Daoy (cell line): ENCODE measurements at places on chromosomes 6 and 20.

- DNase-seq, result peak; percentile 25
These were observed 6.6 kb downstream of the SLC52A3 start for GRCh38 chr20:761418-762381.

- no peak for DNase-seq
These were observed 713.4 kb downstream of the CD109 start for GRCh38 chr6:74409447-74409846.

DNA sequence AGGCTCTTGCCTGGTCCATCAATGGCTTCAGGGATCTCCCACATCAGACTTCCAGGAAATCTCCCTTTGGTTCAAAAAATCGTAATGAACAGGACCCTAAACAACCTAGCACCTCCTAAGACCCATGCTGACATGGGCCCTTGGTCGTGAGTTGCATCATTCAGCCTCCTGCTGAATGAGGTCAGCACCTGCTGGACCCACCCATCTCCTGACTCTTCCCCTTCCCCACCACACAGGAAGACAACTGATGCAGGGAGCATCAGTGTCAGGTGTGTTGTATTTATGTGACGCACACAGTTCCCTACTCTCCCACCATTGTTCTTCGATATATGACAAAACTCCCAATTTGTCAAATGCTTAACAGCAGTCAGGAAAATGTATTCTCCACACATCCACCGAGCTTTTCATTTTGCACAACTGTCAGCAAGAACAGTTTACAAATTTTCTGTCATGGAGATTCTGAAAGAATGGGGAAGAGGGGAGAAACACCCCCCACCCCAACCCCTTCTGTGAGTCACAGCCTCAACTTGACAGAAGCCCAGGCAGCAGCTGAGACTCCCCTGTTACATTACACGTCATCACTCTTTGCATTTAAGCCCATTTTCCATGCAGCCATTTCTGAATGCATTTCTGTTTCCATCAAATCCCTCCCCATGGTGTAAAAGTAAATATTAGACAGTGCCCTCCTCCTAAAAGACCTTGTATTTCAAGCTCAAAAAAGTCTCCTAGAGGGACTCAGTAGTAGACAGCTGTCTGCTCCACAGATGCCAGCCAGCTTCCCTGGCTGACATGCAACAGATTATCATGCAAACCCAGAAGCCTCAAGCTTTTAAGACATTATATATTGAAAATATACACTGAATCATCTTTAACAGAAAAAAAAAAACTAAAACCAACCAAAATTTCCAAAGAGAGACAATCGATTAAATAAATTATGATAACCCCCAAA is 577.5 kb downstream of the PTPRT start:
- DNase-seq, result no peak

DNA sequence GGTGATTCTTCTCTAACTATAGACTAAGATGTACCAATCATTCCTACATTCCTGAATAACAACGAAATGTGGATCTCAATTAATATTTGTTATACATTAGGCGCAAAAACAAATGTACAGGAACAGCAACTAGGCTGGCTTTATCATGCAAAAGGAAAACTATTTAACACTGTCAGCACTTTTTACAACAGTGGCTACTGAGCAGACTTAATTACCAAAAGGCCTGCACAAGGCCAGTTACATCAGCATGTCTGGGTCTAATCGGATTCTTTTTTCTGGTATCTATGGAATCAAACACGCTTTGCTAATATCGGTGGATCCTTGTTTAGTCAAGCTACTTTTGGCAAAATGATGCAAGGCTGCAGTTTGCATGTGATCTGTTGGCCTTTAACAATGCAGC is 176.5 kb downstream of the UBE3D start:
- DNase-seq, result no peak

GRCh38 chr6:75076009-75076408 is 129.8 kb downstream of the COL12A1 start:
- DNase-seq, result no peak

GRCh38 chr6:20952699-20953474 is 418.6 kb downstream of the CDKAL1 start:
- peak; percentile 86 for DNase-seq

DNA sequence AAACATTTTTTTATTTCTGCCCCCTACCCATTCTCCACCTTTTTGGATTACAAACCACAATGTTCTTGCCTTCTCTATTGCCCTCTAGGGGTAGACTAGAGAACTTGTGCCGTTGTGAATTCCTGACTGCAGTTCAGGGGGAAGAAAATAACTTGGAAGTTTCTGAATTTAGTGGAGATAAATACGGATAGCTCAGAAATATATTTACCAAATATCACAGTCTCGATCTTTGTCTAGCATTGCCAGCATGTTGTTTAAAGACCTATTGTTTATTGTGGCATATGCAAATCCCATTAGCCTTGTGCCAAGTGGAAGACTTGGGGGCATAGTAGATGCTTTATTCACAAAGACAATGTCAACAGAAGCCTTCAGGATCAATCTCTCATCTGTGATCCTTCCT is 154.1 kb upstream of the MMS22L start:
- DNase-seq, result no peak

DNA sequence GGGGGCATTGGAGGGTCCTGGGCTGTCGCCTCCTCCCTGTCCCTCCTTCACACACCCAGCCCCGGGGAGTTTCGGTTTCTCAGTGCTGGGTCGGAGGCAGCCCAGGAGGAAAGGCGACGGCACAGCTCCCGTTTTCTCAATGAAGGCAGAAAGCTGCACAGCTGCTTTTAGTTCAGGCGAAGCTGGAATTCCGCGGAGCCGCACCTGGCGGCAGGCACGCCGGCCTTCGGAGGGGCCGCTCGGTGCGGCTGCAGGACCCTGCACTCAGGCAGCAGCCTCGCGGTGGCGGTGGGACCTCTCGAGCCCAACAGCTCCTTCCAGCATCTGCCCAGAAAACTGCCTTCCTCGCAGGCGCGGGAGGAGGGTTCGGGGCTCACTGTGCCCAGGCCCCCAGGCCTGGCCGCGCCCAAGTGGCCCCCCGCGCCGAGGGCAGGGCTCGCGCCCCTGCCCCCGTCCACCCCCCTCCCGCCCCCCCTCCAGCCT is 4.6 kb downstream of the FOXQ1 start:
- DNase-seq, result peak; percentile 63
